ENCODE measurements at places on chromosomes 6 and 20.

GRCh38 chr6:22372922-22373321, 76.1 kb upstream of the PRL start:
- no peak for DNase-seq

DNA sequence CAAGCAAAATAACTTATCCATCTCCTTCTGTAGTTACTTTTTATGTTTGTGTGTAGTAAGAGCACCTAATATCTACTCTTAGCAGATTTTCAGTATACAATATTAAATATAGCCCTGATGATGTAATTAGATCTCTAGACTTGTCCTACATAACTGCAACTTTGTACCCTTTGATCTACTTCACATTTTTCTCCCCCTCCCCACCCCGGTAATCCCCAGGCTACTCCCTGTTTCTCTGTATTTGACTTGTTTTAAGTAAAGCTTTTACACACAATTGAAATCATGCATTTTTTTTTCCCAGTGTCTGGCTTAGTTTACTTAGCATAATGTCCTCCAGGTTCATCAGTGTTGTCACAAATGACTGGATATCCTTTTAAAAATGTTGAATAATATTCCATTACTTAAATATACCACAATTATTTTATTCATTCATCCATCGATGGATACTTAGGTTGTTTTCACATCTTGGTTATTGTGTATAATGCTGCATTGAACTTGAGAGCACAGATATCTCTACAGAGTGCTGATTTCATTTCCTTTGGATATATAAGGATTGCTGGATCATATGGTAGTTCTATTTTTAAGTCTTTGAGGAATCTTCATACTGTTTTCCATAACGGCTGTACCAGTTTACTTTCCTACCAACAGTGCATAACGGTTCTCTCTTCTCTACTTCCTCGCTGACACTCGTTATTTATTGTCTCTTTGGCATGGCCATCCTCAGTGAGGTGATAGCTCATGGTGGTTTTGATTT, 212.7 kb downstream of the CDKAL1 start:
- no peak for DNase-seq

DNA sequence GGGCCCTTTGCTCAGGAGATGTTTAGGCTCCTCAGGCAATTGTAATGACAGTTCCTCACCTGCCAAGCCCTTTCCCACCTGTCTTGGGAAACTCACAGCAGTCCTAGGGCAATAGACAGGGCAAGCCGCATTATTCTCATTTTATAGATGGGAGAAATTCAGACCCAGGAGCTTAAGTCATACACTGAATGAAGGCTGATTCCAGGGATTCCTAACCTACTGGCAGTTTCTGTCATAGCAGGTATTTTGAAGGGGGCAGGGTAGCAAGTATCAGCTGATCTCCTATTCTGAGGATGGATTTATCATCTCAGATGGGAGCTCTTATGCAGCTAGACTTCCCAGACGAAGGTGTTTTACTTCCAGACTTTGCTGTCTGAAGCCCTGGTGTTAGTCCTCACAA, 61.4 kb upstream of the MYL9 start:
- DNase-seq = no peak

DNA sequence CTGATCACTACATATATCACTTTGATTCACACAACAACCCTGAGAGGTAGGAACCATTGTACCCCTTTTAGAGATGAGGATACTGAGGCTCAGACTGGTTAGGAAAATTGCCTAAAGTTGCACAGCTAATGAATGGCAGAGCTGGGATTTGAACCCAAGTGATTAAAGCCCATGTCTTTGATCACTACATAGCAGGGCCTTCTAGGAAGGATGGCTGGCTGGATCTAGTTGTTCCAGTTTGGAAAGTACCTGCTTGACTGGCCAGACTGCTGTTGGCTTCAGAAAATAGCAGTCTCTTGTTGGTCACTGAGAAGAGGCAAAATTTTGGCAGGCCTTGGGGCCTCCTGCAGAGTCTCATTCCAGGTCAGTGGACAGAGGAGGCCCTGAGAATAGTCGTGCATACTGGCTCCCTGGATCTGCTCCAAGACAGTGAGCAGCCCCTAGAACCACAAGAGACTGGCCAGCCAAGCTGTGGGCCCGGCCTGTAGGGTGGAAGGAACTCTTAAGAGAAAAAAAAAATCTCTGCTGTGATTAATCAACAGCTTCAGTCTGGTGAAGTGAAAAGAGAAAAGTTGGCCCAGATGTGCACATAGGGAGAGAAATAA, 17.5 kb downstream of the PPARD start:
- DNase-seq = no peak

DNA sequence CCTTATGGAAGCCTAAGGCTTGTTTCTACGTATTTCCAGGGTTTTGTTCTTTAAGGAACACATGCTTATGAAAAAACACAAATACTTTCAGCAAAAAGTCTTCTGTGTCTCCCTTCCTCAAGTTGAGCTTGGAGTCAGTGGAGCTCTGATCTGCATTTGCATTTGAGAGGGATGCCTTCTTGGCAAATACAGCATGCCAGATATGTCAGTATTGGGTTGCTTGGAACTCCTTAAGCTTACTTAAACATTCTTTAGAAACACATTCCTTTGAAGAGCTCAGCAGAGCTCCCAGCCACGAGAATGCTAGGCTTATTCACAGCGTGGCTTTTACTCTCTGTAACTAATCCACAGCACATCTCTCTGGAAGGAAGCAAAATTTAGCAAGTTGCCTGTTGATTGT, 68.3 kb downstream of the ANKRD6 start:
- no peak for DNase-seq

- peak; percentile 78 for DNase-seq
Measured at GRCh38 chr6:1604158-1605003, 5.3 kb upstream of the FOXC1 start.

DNA sequence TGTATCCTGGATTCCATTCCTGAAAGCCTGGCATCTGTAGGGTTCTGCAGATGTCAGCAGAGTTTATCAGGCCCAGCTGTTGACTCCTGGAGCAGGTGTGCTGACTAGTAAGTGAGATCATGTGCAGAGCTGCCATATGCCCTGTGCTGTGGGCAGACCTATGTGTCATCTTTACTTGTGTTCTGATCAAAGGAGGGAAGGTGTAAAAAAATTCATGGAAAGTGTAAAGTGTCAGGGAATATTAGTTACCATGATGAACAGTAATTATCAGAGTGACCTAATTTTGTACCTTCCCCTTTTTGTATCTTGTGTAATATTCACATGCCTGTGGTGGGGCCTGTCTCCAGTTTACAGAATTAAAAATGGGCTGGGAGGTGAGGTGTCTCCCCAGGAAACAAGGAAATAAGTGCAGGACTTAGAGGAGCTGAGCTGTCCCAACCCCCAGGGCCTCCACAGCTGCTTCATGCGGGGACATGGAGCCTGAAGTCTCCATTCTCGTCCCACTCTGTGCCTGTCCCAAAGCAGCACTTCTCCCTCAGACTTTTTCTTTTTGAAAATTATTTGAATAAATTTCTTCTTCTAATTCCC, 148.2 kb upstream of the GGTLC1 start:
- no peak for DNase-seq

GRCh38 chr20:37991157-37991866, 41.9 kb downstream of the TTI1 start:
- no peak for DNase-seq

- no peak for DNase-seq
Measured at GRCh38 chr6:134910593-134910935, 39.3 kb downstream of the ALDH8A1 start.

DNA sequence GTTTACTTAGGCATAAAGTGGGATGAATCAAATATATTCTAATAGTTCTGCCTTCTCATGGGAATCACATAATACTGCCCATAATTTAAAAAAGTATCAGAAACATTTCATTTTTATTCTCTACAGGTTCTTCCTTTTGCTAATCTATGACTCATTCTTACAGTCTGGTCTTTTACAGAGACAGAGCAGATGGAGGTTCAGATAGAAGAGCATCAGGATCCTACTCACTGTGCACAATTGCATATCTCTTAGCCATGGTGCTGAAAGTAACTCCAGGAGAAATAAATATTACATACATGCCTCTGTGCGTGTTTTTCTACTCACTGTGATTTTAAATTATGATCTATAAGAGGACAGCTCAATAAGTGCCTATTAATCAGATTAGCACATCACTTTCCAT, 16.3 kb upstream of the OR2B6 start:
- no peak for DNase-seq

DNA sequence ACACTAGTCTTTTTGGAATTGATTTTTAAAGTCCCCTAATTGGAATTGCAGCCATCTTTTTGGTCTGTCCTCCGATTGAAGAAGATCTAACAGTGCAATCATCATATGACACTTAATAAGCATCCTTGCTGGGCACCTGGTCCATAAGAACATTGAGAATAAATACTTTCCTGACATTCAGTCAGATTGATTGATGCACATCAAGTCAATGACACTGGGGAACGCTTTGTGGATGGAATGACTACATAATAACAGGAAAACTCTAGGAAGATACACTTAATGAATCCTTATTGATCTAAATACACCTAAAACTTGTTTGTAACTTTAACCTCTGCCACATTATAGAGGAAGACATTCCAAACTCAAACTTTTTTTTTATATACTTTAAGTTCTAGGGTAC, 255.7 kb downstream of the PRKN start:
- no peak for DNase-seq

DNA sequence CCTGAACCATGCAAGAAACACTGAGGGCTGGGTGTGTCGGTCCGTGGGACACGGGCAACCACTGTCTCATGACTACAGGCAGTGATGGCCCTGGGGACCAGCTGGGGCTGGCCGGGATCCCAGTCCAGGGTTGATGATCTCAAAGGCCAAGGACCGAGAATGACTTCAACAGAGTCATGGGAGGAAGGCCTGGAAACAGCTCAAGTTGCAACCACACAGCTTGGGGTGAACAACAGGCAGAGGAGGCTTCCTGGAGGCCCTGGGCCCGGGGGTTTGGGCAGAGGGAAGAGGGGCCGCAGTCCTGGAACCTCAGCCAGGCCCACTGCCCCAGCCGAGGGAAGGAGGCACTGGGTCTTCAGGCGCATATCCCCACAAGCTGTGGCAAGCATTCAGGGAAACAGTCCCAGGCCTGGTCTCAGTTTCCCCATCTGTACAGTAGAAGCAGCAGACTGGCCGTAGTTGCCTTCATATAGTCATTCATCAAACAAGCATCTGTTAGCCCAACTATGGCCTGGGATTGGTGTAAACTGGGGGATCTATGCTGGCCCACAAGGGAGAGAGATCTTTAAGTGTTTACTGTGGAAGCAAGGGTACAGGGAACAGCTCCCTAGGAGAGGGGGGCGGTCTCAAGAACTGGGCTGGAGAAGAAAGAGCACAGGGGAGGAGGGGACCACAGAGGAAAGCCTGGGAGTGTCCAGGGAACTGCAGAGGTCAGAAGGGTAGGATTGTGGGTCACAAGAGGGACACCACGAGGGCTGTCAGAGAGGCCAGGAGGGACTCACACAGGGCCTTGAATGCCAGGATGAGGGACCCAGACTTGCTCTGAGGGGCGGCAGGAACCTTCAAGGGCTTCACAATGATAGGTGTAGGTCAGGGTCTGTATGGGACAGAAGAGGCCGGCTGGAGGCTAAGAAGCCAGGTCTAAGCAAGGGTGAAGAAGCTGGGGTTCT, 2.1 kb downstream of the MYL9 start:
- DNase-seq = peak; percentile 56

GRCh38 chr6:37460805-37461204, 27.8 kb downstream of the CMTR1 start:
- DNase-seq = no peak

- no peak for DNase-seq
Measured at GRCh38 chr6:149093643-149094042, 223.9 kb upstream of the TAB2 start.

GRCh38 chr6:110034667-110035036, 56.5 kb downstream of the GPR6 start:
- DNase-seq = no peak

GRCh38 chr6:31070711-31071197, 41.6 kb downstream of the C6orf15 start:
- no peak for DNase-seq

GRCh38 chr6:158819213-158819976, at the start of gene EZR:
Gene EZR (minus strand): TSS chr6:158819368. CDS start chr6:158818093, 1,275 bp downstream.
- DNase-seq = peak; percentile 92

DNA sequence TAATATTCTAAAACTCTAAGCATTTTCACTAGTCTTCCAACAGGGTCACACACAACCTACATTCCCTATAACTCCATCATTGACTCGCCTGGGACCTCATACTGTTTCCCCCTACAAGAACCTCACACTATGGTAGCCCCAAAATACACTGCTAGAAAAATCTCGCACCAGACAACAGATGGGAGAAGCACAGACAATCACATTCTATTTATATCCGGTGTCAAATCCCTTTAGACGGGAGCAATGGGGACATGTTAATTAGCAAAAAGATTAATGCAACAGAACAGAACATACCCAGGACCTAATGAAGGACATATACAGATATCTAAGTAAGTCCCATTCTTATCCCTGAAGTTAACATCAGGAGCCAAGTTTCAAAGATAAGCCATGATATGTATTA, 33.6 kb downstream of the TMX4 start:
- DNase-seq = no peak

GRCh38 chr20:1035466-1035865, 33.4 kb upstream of the RSPO4 start:
- DNase-seq = peak; percentile 17

GRCh38 chr20:2139250-2139649, 37.6 kb downstream of the STK35 start:
- DNase-seq = no peak

DNA sequence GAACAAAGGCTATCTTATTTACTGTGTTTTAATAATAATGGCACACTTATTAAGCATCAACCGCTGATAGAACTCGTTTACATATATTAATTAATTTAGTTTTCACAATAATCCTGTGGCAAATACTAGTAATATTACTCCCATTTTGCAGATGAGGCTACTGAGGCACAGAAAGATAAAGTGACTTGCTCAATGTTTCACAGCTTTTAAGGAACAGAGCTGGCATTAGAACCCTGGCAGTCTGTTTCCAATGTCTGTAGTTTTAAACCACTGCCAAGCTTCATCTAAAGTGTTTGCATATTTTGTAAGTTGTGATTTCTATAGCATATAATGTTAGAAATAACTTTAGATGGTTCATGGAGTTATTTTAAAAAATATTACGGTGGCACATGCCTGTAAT, 38.4 kb upstream of the LRRC1 start:
- DNase-seq = no peak

- no peak for DNase-seq
Measured at GRCh38 chr6:42269974-42270510, 52.4 kb upstream of the MRPS10 start.

GRCh38 chr6:39452306-39453145, 130.0 kb upstream of the KCNK16 start:
- peak; percentile 13 for DNase-seq

DNA sequence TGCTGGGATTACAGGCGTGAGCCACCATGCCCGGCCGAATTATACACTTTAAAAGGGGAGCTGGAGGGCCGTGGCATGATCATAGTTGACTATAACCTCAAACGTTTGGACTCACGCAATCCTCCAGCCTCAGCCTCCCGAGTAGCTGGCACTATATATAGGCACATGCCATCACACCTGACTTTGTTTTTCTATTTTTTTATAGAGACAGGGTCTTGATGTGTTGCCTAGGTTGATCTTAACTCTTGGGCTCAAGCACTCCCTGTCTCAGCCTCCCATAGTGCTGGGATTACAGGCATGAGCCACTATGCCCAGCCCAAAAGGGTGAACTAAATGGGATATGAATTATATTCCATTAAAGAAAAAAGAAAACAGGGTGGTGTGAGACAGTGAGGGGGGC, 7.8 kb downstream of the PTGIS start:
- DNase-seq = no peak

All from suppressor macrophage treated with lipopolysaccharide for 1 hour (primary cell).